ENCODE measurements at places on chromosomes 3 and 15. TPM values are rescaled to one million over a fixed set of nuclear protein-coding genes. Genes with fewer than 3 reads are reported as not detected.
A peak's percentile ranks its signal among the peaks of the same experiment; 100 is the strongest.

RAB7A gene
- 336 TPM for total RNA-seq

B3GNT5 gene
- not detected for total RNA-seq

ZNF35 gene
- total RNA-seq: 10.7 TPM

DNA sequence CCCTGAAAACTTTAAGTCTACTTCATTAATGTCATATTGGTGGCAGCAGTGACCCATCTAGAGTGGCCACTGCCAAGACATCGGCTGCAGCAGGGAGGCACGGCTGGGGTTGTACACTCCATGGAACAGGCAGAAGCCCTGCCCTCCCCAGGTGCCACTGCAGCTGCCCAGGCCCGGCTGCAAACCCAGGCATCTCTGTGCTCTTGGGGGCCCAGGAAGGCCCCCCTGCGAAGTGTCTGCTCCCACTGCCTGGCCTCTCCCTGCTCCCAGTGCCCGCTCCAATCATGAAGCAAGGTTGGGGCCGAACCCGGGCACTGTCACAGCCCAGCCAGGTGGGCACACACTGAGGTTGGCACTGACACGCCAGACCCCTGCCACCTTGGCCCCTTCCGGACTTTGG, 12.1 kb upstream of the RPL14 start:
- no peak overlapping the region for H3K4me3 ChIP-seq
- no peaks in the 10 kb centered on the region for H3K36me3 ChIP-seq
- H3K27me3 ChIP-seq: peaks cover 4% of the 10 kb centered on the region
- DNase-seq: no peak

DNA sequence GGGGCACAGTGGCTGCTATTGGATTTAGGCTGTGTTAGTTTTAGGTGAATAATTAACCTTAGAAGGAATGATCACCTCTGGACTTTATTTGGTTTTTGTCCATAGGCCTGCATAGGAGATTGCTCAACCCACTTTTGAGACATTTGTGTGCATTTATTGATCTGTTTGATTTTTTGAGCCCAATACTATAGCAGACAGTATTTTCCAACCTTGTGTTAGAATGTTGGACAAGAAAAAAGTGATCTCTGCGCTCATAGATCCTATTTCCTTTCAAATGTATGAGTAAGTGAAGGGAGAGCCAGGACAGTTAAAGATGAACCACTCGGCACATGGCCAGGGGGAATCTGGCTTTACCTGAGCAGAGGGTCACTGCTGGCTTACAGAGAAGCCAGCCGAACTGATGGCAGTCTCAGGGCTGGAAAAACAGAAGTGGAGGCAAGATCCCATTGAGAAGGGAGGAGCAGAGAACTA, 8.8 kb upstream of the TOPBP1 start:
- H3K27me3 ChIP-seq: peaks cover 20% of the 10 kb centered on the region
- H3K4me3 ChIP-seq: no peak overlapping the region
- no peaks in the 10 kb centered on the region for H3K36me3 ChIP-seq
- no peak for DNase-seq
- peaks cover 12% of the 10 kb centered on the region for H3K4me1 ChIP-seq

GRCh38 chr3:146134348-146135117, 26.5 kb downstream of the PLOD2 start:
- no peaks in the 10 kb centered on the region for H3K27me3 ChIP-seq
- H3K27ac ChIP-seq: peak overlapping the region; percentile 50
- H3K4me1 ChIP-seq: peaks cover 58% of the 10 kb centered on the region
- no peak for DNase-seq
- no peak overlapping the region for H3K4me3 ChIP-seq

- no peak overlapping the region for H3K27ac ChIP-seq
- no peak for DNase-seq
- H3K4me1 ChIP-seq: peaks cover 21% of the 10 kb centered on the region
Observed at GRCh38 chr3:71512544-71512943, 71.0 kb downstream of the FOXP1 start.
